SK-N-DZ (cell line): ENCODE measurements at places on chromosomes 3 and 15.

- DNase-seq = no peak
Observed at GRCh38 chr15:45970542-45970941, 335.7 kb downstream of the SQOR start.

DNA sequence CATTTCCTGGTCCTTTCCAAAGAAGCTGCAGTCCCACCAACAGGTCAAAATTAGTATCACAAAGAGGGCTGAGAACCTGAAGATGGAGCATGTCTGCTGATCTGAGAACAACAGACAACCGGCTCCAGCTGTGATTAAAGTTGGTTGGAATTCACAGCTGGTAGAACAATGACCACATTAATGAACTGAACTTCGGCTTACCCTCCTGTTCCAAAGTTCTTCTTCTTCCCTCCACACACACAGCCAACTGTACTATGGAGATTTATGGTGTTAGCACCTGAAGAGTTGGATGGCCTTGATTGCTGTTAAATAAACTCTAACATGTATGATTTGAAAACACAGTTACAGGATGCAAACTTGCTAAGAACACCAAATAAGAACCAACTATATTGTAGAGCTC lies 27.4 kb upstream of the ROPN1 start:
- no peak for DNase-seq

GRCh38 chr15:25785641-25786025 lies 77.5 kb downstream of the ATP10A start:
- no peak for DNase-seq

- no peak for DNase-seq
Observed at GRCh38 chr3:180749796-180750195, 70.5 kb upstream of the CCDC39 start.

- no peak for DNase-seq
Observed at GRCh38 chr3:59517388-59517787, 467.6 kb upstream of the CFAP20DC start.

DNA sequence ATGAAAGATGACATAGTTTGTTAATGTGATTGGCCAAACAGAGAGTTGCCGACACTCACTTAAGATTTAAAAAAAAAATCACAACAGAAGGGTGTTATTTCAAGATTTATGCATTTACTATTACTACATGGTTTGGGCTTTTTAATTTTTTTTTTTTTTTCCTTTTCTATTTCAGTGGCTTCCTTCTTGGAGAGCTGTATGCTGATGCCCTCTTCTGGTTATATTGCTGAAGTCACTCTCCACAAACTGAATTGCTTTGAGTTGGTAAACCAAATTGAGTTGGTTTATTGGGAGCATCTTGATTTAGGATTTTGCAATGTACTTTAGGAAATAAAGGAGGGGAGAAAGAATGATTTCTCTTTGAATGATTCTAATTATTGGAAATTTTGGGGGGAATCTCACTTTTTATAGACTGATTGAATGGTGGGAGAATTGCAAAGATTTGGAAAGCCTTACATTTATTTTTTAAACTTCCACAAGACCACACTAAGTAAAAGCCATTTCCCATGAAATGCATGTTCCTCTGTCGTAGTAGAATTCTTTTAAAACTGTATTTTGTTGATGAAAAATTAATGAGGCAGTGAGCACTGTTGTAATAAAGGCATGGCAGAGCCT lies 186.6 kb upstream of the FEZF2 start:
- DNase-seq = no peak

- DNase-seq = no peak
Observed at GRCh38 chr3:97821287-97821773, 481 bp upstream of the CRYBG3 start.

DNA sequence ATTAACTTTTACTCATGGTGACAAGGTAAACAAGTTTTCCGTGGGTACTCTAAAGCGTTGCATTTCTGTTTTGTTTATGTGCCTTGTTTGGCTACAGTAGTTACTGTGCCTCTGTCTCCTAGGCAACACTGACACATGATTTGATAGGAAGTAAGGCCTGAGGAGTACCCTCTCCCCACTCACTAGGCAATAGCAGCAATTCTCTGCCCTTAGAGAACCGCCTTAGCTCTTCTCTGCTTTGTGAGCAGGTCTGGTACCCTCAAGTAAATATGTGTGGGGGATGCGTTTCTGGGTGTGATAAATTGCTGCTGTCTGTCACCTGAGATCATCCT lies at the start of gene IL5RA:
TSS of gene IL5RA (minus strand) at position 76 of the 332 bp plus-strand sequence. CDS start 5,390 bp downstream, outside the sequence.
- peak; percentile 27 for DNase-seq

DNA sequence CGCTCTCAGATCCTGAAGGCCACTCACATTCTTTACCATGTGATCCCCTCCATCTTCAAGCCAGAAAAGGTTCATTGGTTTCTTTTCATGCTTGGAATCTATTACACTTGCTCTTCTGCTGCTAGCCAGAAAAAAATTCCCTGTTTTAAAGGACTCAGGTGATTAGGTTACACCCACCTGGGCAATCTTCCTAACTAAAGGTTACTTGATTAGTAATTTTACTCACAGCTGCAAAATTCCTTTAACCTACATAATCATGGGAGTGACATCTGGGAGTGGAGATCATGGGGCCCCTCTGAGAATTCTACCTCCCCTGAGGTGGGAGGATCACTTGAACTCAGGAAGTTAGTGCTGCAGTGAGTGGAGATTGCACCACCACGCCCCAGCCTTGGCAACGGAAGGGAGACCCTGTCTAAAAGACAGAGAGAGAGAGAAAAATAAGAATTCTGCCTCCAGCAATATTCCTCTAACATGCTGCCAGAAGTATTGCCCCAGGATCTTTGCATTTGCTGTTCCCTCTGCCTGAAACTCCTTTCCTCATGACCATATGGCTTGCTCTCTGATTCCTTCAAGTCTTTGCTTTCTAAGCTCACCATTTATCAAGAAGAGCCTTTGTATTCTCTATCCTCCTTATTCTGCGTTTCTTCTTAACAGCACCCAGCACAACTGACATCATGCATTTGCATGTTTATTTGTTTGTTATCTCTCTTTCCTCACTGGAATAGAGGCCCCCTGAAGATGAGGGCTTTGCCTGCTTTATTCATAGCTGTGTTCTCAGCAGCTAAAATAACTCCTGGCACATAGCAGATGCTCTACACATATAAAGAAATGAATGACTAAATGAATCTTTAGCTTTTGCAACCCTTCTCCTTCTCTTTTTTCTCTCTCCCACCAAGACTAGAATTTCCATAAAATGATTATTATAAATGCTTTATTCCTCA lies 68.2 kb downstream of the EDEM1 start:
- DNase-seq = no peak

GRCh38 chr15:80580106-80580505 lies 115.0 kb upstream of the ABHD17C start:
- DNase-seq = no peak

DNA sequence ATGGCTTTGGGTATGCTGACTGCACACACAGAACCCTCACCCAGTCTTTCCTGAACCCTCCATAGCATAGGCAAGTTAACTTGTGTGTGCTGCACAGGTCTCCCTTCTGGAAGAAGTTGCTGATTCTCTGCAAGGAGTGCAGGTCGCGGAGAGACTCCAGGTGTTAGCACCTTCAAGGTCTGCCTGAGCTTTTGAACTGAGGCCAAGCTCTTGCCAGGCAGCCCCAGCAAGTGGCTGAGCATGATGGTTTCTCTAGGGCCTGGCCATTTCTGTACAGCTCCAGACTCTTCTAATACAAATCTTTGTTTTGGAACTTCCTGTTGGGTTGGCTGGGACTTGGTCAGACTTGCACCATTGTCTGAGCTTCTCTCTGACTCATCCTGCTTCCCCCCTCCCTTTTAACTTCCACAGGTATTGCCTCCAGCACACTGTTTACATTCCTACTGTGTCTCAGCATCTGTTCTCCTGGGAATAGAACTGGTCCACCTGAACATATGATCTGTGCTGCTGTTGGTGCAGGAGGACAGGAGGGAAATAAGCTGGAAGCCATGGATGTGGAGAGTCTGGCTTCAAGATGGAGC lies 53.3 kb downstream of the KY start:
- no peak for DNase-seq

- peak; percentile 70 for DNase-seq
Observed at GRCh38 chr3:141431411-141432378, 55.1 kb upstream of the RASA2 start.

- no peak for DNase-seq
Observed at GRCh38 chr3:112769286-112769978, 77.2 kb downstream of the CD200R1L start.

DNA sequence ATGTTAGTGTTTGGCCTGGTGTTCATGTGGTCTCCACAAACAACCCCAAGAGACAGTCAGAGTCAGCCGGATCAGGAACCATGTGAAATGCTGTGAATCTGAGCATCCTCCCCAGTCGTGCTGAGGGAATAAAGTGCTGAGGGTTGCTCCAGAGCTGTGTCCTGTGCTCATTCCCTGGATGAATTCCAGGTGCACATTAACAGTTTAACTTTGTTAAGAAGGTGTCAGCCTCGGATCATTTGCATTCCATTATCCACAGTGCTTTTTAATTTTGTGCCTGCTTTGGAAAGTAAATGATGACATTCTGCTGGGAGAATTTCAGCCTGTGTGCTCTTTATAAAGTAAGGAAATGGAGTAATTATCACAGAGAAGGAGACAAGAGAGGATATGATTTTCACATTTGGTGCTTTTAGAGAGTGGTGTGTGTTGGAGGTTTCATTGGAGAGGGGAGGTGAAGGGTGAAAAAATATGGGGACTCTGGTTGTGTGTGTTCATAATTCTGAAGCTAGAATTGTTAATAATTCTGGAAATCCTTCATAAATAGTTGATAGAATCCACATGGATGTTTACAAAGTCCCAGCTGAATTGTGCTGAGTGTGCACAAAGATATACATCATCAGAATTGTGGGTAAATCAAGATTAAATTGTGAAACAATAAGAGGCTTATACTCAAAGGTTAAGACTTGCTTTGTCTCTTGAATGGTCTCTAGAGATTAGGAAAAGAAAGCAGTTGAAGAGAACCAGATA lies 621.4 kb downstream of the AGBL1 start:
- no peak for DNase-seq

GRCh38 chr3:4756855-4757574 lies 222.2 kb upstream of the BHLHE40 start:
- no peak for DNase-seq

GRCh38 chr3:184598574-184598927 lies 37.0 kb downstream of the EPHB3 start:
- peak; percentile 71 for DNase-seq

- DNase-seq = no peak
Observed at GRCh38 chr3:140580746-140581145, 97.1 kb upstream of the TRIM42 start.

DNA sequence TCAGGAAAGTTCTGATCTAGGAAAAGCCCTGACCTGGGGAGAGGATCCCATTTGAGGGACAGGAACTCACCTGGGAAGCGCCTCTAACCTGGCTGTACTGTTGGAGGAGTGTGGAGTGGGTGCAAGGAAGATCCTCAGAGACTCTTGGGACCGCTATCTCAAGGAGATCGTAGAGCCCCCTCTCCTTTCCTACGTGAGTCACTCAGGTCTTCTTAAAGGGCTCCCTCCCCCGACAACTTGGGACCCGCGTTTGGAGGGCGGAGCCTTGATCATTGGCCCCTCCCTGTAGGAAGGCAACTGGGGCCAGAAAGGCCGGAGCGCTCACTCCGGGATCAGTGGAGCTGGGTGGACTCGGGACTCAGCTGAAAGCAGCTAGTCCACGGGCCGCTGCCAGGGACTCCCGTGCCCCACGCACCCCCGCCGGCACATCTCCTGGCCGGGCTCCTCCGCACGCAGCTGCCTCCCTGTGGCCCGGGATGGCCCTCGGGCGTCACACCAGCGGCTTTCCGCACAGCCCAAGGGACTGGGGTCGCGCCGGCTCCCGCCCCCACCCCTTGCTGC lies 520 bp downstream of the SLC26A6 start:
- peak; percentile 74 for DNase-seq

DNA sequence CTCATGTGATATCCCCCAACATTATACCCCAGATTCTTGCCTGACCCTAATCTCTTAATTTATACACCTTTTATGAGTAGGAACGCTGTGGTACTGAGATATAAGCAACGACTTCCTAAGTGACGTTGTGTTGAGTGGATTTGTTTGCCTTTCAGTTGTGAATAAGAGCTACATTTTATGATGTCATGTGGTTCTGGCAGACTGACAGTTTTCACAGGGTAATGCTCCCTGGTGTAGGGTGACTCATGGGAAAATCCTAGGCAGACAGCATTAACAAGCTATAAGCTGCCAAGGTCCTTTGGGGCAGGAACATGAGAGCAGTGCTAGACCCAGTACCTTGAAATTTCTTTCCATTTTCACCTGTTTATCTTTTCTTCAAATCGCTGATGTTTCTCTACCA lies 11.2 kb downstream of the C3orf52 start:
- no peak for DNase-seq

GRCh38 chr3:60557122-60557521 lies 694.1 kb downstream of the FHIT start:
- DNase-seq = no peak

GRCh38 chr3:40387001-40387894 lies at the start of gene ENTPD3:
TSS of gene ENTPD3 (plus strand) at chr3:40387184. CDS start at chr3:40388058, 874 bp downstream.
- DNase-seq = no peak

DNA sequence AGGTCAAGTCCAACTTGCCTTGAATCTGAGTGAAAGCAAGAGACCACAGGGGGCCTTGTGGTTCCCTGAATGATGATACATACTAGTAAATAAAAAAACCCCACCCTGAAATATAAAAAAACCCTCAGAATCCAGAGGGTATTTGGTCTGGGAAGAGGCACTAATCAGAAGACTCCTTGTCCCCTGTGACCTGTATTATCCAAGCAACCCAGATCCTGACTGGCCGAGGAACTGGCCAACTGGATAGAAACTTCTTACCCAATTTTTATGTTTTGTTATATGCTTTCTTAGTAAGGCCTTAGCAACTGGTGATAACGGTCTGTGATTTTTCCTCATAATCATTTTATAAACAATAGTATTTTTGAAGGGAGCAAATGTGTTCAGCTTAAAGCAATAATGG lies 17.5 kb downstream of the ABI3BP start:
- no peak for DNase-seq

- no peak for DNase-seq
Observed at GRCh38 chr15:55499151-55499550, 8.9 kb downstream of the DNAAF4 start.

DNA sequence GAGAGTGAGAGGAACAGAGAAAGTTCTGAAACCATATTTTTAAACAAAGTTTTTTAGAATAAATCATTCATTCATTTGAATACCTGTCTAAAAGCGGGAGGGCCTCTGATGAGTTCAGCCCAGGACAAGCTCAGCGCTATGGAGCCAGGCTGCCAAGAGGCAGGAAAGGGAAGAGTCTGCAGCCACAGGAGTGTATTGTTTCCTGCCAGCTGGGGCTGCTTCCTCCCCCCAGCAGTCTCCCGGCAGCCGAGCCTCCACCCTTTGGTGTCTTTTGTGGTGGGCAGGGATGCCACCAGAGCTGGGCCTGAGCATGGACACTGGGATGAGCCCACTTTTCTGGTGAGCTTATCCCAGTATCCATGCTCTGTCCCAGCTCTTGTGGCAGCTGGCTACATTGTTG lies 199.5 kb upstream of the TPRG1 start:
- no peak for DNase-seq
